Bronchus fibroblast of lung (primary cell): ENCODE measurements at places on chromosomes 3 and 15. TPM values are rescaled to one million over a fixed set of nuclear protein-coding genes. Genes with fewer than 3 reads are reported as not detected.

The FAM107A gene
- total RNA-seq = 1.3 TPM in 2 replicates

The SLC2A2 gene
- not detected in 2 replicates for total RNA-seq

The CHSY1 gene
- total RNA-seq = 23.8 and 26.4 TPM in 2 replicates

The OIP5 gene
- 21.3 and 24.2 TPM in 2 replicates for total RNA-seq

The CP gene
- under 0.01 and 0.17 TPM in 2 replicates for total RNA-seq

The TM4SF1 gene
- 155 and 173 TPM in 2 replicates for total RNA-seq

The MKRN3 gene
- under 0.01 TPM in 1 of 2 replicates, not detected in the other for total RNA-seq

The HES1 gene
- total RNA-seq = not detected in 2 replicates

The KNL1 gene
- 15.5 and 21.4 TPM in 2 replicates for total RNA-seq

The PGBD4 gene
- total RNA-seq = 0.67 and 0.74 TPM in 2 replicates

The SIDT1 gene
- not detected in 2 replicates for total RNA-seq

The DCLK3 gene
- not detected in 2 replicates for total RNA-seq

The GP9 gene
- not detected in 2 replicates for total RNA-seq

The CLDN16 gene
- total RNA-seq = not detected in 2 replicates

The CD200 gene
- total RNA-seq = 3.0 and 5.0 TPM in 2 replicates

The SEMA7A gene
- total RNA-seq = 24.7 and 26.2 TPM in 2 replicates

The SLC22A14 gene
- total RNA-seq = not detected in 2 replicates

The SERPINI2 gene
- not detected in 2 replicates for total RNA-seq

The GOLGA8H gene
- 0.15 TPM in 1 of 2 replicates, not detected in the other for total RNA-seq

The GNAT1 gene
- total RNA-seq = not detected in 2 replicates
